K562 (cell line): ENCODE measurements at places on chromosomes 6 and 20. TPM values are rescaled to one million over a fixed set of nuclear protein-coding genes. Genes with fewer than 3 reads are reported as not detected.

DNA sequence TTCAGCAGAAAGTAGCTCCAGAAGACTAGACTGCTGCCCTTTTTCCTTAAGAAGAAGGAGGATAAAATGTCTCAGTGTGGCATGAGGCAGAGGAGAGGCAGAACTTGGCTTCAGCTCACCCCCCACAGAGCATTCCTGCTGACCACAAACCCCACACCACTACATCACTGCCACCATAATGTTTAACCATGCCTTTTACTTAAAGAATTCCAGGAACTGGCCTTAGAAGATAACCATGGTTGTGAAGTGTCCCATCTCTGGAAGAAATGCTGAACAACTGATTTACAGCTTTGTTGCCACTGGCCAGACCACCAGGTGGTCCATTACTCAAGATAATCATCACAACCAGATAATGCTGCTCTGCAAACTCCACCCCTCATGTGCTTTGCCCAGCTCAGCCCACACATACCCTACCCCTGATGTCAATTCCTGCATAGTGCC lies 154.1 kb downstream of the CD24 start:
- DNase-seq: peak; percentile 73

- no peak for DNase-seq
Measured at GRCh38 chr20:51713213-51713598, 55.0 kb downstream of the ATP9A start.

- DNase-seq: peak; percentile 18
Measured at GRCh38 chr20:62643521-62644043, 1.3 kb downstream of the SLCO4A1 start.

DNA sequence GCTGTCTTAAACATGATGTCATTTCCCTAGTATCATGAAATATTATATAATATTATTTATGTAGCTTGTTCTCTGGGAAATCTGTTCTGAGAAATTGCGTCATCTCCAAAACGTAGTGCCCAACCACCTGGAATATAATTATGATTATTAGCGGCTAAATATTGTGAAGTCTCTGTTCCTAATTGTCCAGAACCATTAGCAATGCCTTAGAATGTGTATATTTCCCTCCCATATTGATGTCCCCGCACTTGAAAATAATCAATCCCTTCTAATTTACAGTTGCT lies 54.4 kb downstream of the OTOR start:
- DNase-seq: no peak

The CCM2L gene
- not detected in 2 replicates for polyA plus RNA-seq

- no peak for DNase-seq
Measured at GRCh38 chr6:37357288-37357687, 3.5 kb downstream of the RNF8 start.

The PRSS35 gene
- not detected in 2 replicates for polyA plus RNA-seq

GRCh38 chr20:4633780-4634179 lies 87.9 kb upstream of the PRND start:
- no peak for DNase-seq

GRCh38 chr6:45256697-45257695 lies 71.1 kb upstream of the RUNX2 start:
- no peak for DNase-seq

GRCh38 chr6:127342296-127342945 lies 988 bp downstream of the ECHDC1 start:
- DNase-seq: no peak

DNA sequence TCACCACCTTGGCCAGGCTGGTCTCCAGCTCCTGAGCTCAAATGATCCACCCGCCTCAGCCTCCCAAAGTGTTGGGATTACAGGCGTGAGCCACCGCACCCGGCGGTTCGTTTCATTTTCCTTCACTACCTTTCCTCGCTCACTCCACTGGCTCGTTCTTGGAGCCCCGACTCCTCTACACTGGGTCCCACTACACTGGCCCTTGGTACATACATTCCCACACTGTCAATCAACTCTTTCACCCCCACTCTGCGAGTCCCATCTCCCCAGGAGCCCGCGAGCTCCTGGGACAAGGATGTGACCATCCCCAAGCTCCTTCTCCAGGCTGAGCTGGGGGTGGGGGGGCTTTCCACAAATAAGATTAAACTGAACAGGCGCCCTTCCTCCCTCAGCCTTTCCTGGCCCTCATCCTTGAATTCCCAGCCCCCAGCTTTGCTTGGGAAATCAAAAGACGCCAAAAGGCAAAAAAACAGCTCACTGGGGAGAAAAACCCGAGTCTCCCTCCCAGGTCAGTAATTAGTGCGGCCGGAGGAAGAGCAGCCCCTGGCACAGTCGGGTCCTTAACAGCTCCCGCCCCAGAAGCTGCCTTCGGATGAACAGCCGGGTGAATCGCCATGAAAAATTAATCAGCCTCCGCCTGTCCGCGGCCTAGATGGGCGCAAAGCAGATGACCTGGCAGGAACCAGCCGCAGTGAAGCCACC lies 42.8 kb upstream of the LY86 start:
- DNase-seq: no peak

- DNase-seq: no peak
Measured at GRCh38 chr6:170292111-170292406, 1.2 kb upstream of the DLL1 start.

The RRBP1 gene
- polyA plus RNA-seq: 17.2 and 17.6 TPM in 2 replicates

GRCh38 chr6:170289180-170289931 lies 1.5 kb downstream of the DLL1 start:
- DNase-seq: no peak

The PDYN gene
- polyA plus RNA-seq: not detected in 2 replicates

GRCh38 chr6:1313384-1313766 lies 1.5 kb downstream of the FOXQ1 start:
- no peak for DNase-seq

The RGS17 gene
- not detected in 2 replicates for polyA plus RNA-seq

The HRH3 gene
- polyA plus RNA-seq: not detected in 2 replicates

The ADGRB3 gene
- 1.7 and 1.8 TPM in 2 replicates for polyA plus RNA-seq

GRCh38 chr20:10131732-10132345 lies 86.8 kb upstream of the SNAP25 start:
- no peak for DNase-seq

- DNase-seq: no peak
Measured at GRCh38 chr6:126539022-126539421, 199.1 kb downstream of the CENPW start.

GRCh38 chr6:44699082-44699481 lies 311.6 kb downstream of the CDC5L start:
- no peak for DNase-seq

- no peak for DNase-seq
Measured at GRCh38 chr6:83808926-83809325, 44.2 kb upstream of the RIPPLY2 start.

The LY86 gene
- polyA plus RNA-seq: not detected in 2 replicates

DNA sequence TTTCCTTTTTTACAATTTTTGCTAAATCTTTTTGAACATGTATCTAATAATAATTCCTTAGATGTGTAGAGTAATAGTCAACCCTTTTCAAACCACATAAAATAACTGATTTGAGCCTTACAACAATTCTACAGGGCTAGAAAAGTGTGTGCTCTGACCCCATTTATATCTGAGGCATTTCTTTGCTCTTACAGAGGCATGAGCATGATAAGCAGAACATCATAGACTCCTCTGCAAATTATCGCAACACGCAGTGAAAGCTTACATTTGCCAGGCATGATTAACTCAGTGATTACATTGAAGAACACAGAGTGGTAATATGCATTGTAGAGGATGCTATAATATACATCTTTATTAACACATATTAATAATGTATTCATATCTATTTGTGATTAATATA lies 120.4 kb downstream of the SIM1 start:
- DNase-seq: no peak

- peak; percentile 41 for DNase-seq
Measured at GRCh38 chr6:24492475-24492874, 2.3 kb upstream of the ALDH5A1 start.

- DNase-seq: peak; percentile 52
Measured at GRCh38 chr20:58892932-58893224, 40.4 kb downstream of the GNAS start.

GRCh38 chr6:8780653-8781052 lies 345.3 kb upstream of the SLC35B3 start:
- no peak for DNase-seq

- DNase-seq: no peak
Measured at GRCh38 chr6:111944541-111944940, 71.3 kb upstream of the FYN start.

DNA sequence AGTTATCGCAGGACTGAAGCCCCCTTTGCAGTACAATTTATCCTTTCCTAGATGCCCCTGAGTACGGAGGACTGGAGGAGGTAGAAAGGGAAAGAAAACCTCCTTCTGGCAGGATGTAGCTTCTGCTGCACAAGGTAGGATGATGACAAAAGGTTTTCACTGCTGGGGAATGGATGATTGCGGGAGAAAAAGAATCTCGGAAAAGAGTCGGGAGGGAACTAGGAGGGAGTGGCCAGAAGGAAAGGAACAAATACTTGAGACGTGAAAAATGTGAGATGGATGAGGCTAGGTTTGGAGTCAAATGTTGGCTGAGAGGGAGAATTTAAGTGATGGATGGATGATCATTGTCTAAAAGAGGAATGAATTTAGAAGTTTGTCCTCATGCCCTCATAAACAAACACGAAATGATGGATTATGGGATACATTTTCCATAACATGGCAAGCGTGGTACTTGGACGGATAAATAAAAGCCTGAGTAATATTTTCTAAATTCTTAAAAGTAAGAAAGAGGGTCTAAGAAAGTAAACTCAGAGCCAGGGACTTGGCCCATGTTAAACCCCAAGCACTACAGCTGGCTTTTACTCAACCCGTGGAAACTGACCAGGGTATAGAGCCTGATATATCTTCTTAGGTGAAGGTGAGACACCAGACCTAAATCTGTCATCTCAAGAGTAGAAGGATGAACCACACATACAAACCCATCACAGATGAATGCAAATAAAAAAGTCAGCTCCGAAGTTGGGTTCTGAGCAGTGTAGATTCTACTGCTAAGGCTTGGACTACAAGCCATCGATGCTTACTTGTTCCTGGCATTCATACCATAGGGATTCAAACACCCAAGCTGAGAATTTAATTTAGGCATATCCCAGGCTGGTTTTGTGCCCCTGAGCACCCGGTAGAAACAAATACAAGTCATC lies 72.4 kb downstream of the HFE start:
- no peak for DNase-seq

DNA sequence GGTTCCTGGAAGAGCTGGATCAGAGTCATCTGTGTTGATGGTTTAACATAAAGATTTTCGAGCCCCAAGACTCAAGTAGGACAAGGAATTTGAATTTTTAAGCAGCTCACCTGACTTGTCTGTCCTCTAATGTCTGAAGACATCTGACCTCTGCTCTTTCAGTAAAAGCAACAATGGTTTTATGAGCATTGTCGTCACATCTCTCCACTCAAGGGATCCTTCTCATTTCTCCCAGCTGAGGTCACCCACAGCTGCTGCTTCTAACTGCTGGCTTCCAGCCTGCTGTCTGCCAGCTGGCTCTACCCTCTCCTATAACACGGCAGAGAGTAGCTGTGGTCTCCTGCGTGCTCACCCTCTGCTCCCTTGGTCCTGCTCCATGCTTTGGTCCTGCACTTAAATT lies 24.7 kb upstream of the HDAC2 start:
- no peak for DNase-seq

The GPRC6A gene
- polyA plus RNA-seq: not detected in 2 replicates

- no peak for DNase-seq
Measured at GRCh38 chr6:170073846-170074245, 217.0 kb downstream of the DLL1 start.

DNA sequence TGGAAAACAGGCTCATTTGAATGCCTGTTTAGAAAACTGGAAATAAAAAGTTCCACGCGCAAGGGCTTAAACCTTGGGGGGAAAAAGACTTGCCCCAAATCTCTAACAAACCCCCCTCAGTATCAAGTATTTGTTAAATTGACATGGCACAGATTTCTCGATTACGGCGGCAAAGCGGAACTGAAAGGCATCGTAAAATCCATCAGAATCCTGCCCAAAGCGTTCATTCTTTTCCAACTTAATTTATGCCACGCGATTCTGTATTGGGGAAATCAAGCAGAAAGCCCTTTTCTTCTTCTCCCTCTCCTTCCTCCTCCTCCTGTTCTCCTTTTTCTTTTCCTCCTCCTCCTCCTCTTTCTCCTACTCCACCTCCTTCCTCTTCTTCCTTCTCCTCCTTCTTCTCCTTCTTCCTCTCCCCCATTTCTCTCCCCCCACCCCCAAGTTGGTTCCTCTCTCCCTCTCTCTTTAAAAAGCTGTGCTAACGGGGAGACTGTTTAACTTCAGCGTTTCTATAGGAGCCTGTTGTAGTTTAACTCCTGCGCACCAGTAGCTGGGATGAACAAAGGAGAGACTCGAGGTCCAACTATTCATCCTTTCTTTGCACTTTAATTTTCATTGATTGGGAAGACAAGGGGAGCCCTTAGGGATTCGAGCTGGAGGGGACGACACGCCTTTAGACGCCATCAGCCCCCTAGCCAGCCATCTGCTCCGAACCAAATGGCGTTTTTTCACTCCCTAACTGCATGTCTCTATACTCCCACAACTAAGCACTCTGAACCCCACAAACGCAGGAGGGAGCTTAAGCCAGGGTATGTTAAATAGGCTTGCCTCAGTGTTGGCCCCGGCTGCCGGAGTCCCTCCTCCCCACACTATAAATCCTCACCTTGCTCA lies 2.7 kb upstream of the DLL1 start:
- DNase-seq: no peak

DNA sequence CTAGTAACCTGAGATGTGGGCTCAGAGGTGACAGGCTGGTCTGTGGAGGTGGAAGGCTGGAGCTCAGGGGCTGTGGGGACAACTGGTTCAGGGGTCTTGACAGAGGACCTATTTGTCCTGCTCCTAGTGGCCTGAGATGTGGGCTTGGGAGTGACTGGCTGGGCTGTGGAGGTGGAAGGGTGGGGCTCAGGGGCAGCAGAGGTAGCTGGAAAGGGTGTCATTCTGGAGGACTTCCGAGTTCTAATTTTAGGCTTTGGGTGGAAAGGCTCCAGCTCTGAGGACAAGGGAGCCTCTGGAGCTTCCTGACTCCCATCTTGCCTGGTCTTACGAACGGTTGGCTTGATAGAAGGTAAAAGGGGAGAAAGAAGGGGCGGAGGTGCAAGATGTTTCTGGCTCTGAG lies 11.5 kb downstream of the MDC1 start:
- DNase-seq: no peak

- DNase-seq: no peak
Measured at GRCh38 chr6:145609521-145609920, 125.8 kb downstream of the EPM2A start.

GRCh38 chr6:62217866-62218265 lies 68.2 kb downstream of the KHDRBS2 start:
- no peak for DNase-seq
